Stimulated activated naive CD8-positive, alpha-beta T cell treated with anti-CD3 and anti-CD28 coated beads, Interleukin-15, amount 100 ng/mL, for 72 hours (primary cell): ENCODE measurements at places on chromosomes 11 and 22.

DNA sequence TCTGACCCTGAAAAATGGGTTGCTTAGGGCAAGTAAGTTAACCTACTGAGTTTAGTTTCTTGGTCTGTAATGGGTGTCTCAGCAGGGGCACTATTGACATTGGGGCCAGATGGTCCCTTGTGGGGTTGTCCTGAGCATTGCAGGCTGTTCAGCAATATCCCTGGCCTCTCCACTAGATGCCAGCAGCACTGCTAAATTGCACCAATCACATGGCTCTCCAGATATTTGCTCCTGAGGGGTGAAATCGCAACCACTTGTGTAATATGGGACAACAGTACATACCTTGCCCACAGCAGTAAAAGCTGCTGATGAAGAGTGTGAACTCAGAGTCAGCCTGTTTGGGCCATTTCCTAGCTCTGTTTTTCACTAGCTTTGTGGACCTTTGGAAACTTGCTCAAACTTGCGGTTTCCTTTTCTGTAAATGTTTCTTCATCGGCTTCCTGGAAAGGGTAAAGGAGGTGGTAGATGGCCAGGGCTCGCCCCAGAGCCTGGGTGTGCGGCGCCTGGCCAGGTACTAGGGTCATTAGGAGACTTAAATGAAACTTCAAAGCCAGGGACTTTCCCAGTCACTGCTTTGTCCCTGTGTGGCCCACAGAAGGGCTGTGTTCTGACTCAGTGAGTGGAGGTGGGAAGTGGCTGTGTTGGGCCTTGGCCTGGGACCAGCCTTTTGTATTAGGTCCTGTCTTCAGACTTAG is 13.0 kb downstream of the NCF4 start:
- peak; percentile 77 for DNase-seq

GRCh38 chr22:37300551-37301017 is 18.3 kb downstream of the CYTH4 start:
- DNase-seq = no peak

DNA sequence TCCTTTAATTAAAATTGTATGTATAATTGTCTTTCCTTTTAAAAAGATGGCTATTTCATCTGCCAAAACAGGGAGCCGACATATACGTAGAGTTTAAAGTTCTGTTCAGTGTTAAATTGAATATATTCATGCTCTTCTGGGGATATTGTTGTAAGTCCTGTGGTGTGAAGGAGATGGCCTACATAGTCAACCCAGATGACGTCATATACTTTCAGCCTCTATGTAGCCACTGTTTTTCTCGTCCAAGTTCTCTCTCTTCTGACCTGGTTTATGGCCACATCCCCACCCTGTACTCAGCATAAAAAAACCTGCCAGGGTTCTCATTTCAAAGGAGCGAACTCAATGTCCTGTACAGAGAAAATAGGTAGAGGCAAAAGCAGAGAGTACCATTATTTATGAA is 509.4 kb upstream of the ARHGAP42 start:
- no peak for DNase-seq

- DNase-seq = no peak
Observed at GRCh38 chr22:49449811-49450446, 377.7 kb downstream of the BRD1 start.

DNA sequence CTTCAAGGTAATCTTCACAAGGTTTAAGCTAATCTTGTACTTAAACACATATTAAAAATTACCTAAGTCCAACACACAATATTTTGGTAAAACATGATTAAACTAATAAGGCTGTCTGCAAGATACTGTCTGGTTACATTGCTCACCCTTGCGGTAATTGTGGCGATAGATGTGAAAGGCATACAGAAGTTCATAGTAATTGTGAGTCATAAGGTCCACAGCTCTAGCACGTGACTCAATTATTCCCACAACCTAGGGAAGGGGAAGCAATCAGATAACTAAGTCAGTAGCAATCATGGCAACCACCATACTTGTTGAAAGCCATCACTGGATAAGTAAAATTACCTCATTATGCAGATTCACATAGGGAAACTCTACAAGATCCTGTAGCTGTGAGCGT is 30.5 kb upstream of the FNBP4 start:
- peak; percentile 65 for DNase-seq

DNA sequence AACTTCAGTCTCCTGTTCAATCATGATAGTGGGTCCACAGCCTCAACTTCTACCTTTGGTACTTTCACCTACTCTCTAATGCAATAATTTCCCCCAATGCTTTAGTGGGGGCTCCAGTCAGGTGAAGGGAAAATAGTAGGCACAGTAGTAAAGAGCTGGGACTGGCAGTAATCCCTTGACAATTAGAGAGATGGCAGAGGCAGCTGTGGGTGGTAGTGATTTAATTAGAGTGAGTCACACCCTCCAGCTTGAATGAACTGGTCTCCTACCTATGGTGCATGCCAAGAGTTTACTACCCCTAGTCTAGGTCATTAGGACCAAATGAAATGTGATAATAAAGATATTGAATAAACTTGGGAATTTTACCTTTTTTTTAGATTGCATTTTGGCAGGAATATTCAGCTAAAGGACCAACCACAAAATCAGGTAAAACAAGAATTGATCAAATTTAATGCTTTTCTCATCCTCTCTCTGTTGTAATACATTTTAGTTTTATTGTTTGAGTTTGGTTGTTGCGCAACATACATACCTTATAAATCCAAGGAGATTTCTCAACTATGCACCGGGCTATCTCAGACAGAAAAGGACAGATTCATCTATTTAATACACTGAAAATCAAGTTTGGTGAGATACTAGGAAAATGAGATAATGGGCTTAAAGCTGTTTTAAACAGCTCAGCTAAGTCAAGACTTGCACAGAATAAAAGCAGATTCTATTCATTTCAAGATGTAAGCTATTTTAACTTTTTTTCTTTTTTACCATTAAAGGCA is 9.0 kb downstream of the PRRG4 start:
- DNase-seq = no peak

DNA sequence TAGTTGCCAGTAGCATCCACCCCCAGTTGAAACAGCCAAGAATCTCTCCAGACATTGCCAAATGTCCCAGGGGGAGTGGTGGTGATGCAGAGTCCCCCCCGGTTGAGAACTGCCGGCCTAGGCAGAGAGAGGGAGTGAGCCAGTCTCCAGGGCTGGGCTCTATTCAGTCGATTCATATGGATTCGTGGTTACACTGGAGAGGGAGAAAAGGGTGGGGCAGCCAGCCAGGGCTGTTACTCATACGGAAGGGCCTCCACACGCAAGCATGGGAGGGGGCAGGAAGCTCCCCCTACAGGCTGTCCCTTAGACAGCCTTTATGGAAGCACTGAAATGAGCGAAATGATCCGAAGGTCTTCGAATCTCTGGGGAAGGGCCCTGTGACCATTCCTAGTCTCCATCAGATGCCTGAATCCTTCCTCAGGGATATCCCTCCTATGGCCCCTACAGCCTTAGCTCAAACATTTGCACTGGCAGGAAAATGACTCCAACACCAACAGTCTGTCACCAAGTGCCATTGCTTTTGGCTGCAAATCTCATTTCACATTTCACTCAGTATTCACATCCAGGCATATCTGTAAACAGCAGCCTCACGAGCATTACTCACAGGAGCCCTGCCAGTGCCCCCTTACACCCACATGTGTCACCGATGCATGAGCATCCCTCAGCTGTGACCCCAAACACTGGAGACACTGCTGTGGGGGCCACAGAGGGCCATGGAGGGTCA is 18.4 kb upstream of the TLCD5 start:
- DNase-seq = no peak

GRCh38 chr22:25875461-25875860 is 133.5 kb downstream of the MYO18B start:
- DNase-seq = no peak

DNA sequence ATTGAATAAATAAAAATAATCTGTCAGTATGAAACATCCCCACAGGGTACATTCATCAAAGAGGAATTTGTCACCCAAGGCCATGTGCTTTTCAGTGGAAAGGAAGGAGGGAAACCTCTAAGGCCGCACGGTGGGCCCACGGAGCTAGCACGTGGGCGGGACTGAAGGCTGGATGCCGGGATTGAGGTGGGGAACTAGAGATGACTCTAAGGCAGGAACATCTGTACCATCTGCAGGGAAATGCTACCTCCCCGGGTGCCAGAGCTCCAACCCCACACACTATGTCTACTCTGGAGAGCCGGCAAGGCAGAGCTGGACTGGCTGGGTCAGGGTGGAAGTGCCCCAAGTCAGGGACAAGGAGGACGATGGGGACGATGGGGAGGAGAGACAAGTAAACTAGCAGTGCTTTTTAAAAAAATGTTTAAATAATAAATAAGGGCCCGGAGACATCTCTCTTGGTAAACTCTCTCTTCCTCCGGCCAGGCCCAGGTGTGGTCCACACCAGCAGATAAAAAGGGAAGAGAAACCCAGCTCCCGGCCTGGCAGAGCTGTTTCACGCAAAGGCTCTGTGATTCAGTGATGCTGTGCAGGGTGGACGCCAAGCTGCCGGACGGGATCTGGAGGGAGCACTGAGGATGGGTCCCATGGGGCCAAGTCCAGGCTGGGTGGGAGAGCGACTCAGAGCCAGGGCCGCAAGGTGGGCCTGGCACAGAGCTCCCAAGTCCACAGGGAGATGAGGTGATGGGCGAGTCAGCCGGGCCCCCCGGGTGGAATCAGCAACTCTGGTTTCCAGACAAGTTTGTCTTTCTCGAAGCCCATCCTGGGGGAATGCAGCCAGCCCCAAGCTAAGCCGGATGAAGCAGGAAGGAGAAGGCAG is 5.8 kb downstream of the LIF start:
- no peak for DNase-seq

DNA sequence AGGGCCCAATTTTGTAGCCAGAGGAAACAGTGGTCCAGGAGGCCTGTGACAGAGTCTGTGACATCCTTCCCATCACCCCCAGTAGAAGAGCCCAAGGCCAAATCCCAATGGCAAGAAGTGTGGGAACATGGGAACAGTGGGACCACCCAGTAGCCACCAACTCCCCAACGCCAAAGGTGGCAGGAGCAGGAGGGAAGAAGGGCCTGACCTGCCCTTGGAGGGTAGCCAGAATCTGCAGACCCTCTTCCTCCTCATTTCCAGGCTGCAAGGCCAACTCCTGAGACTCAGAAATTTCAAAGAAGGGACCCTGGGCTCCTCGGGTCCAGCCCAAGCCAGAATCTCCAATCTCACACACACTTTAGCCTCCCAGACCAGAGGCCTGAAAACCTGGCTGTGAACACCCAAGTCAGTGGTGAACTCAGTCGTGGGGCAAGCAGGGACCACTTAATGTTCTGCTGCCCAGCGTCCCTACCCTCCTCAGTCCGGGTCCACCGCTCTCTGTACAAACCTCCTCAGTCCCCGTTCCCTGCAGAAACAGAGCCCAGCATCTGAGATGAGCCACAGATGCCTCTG is 6.2 kb downstream of the RAB3IL1 start:
- no peak for DNase-seq

- DNase-seq = no peak
Observed at GRCh38 chr11:55942785-55943392, 6.7 kb upstream of the OR5I1 start.

DNA sequence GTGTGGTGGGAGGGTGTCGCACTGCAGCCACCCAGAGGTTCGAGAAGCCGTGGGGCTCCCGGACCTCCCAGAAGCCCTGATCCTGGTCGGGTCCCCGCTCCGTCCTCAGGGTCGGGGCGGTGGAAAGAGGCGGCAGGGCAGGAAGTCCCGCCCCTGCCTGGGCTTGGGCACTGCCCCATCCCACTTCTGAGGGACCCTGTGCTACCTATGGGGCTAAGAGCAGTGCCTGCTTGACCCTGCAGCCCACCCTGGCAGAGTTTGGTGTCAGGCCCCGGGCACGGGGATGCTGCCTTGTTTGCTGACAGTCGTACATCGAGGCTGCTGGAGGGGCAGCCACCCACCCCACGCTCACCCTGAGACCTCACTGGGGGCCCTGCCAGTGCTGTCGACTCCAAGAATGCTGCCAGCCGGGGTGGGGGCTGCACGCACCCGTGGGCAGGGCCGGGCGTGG is 19.4 kb downstream of the RNH1 start:
- no peak for DNase-seq

GRCh38 chr11:98625526-98625925 is 395.2 kb upstream of the CNTN5 start:
- DNase-seq = no peak

DNA sequence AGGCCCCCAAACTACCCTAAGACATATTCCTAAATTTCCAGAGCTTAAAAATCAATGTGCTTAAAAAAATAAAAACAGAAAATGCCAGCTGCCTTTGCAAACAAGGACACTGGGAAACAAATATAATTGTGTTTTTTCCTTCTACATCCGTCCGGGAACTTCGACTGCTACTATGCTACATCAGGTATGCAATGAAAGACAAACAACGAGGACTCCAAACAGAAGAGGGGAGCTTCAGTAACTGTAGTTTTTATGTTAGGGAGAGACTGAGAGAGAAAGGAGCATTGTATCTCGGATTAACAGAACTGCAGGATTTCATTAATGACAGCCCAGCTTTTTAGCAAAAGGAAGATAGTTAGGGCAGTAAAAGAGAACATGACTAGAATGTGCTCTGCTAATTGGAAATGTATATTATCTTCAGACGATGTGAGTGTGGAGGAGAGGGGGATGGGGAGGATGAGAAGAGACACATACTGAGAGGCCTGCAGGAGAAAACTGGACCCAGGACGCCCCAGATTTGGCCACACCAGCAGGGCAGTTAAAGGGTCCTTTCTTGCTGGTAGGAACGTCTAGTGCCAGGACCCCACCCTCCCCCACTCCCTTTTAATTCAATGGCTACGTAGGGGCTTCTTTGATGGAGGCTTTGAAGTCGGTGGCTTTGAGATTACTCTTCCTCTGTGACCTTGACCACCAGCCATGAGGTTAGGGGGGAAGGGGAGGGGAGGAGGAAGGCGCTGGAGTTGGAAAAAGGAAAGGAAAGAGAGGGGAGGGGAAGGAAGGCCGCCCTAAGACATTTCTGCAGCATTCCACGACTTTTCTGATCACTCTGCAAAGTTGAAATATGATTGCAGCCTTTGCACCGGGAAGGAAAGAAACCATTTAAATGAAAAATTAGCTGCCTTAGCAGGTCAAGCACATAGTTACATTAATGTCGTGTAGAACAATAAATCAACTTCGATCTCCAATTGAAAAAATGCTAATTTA is 187.1 kb downstream of the BLID start:
- DNase-seq = no peak

- DNase-seq = no peak
Observed at GRCh38 chr11:128893578-128894285, 2.6 kb downstream of the KCNJ5 start.

DNA sequence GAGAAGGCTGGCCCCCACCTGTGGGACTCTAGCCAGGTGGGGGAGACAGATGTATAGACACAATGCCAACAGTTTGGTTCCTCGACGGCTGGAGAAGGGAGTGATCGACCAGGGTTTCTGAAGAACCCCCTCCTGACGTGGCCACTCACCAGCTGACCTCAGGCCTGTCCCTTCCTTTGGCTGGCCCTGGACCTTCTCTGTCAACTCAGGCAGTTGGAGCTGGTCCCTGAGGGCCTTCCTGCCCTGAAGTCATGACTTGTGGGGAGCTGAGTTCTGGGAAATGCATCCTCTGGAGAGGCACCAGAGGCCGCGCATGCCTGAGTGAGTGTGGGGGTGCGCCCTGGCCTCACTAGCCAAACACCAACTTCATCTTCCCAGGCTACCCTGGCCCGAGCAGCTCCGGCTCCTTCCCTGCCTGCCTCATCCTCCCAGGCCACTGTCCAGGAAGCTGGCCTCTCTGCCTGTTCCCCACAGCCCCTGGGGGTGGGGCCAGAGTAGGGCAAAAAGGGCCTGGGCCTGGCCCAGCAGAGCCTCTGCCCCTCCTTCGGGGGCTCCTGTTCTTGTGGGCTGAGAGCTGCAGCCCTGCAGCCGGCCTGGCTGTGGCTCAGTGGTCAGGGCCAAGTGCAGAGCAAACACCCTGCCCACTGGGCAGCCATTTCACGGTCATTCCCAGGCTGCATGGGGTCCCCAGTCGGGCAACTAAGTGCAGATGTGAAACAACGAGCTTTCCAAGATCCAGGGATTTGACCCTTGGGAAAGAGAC is 23.6 kb downstream of the TXN2 start:
- no peak for DNase-seq

GRCh38 chr22:35275580-35275979 is 18.3 kb downstream of the HMGXB4 start:
- no peak for DNase-seq
